NCI-H524 (cell line): ENCODE measurements at places on chromosomes 3 and 15.
A peak's percentile ranks its signal among the peaks of the same experiment; 100 is the strongest.

DNA sequence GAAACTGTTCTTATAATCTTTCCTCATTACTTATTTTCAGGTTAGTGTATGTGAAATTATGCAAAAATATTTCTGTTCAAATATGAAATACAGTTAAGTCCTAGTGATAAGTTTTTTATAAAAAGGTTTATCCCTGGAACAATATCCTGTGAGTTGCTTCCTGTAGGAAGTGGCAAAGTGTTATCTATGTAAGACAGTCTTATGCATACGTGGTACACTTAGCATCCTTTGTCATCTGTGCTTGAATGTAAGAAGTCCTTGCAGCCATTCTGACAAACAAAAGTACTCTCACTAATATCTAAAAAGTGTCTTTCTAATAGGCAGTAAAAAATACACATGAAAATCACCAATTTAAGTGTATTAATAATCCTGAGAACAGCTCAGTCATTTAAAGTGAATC, 372.5 kb upstream of the BCHE start:
- DNase-seq = no peak

DNA sequence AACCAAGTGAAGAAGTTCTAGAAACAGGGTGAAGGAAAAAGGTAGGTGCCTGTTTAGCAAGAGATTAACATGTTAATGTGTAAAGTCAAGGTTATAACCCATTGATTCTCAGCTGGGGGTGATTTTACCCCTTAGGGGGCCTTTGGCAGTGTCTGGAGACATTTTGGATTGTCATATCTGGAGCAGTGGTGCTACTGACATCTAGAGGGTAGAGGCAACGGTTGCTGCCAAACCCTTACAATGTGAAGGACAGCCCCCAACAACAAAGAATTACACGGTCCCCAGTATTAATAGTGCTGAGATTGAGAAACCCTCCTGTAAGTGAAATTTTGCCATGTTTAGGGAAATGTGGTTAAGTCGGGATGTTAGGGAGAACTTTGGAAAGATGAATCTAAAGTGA, 74.7 kb downstream of the CRYBG3 start:
- DNase-seq = peak; percentile 50

DNA sequence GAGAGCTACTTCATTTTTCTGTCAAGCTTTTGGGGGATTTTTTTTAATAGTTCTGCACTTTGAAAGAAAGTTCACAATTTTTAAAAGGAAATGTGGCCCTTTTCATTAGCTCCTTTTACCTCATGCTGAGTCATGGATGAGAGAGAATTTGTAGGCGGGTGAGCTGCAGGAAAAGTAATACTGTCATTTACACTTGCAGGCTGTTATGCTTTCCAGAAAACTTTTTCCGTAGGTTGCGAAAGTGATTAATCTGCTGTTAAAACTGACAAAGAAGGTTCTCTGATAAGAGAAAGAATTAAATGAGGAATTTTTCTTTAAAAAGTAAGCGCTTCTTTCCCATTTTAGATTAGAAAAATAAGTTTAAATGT, 430.2 kb downstream of the LPP start:
- DNase-seq = no peak

- DNase-seq = no peak
Measured at GRCh38 chr3:171684221-171684620, 126.1 kb downstream of the PLD1 start.

GRCh38 chr15:96720656-96721055, 390.2 kb downstream of the NR2F2 start:
- no peak for DNase-seq

- no peak for DNase-seq
Measured at GRCh38 chr3:16300881-16301359, 35.9 kb downstream of the OXNAD1 start.

DNA sequence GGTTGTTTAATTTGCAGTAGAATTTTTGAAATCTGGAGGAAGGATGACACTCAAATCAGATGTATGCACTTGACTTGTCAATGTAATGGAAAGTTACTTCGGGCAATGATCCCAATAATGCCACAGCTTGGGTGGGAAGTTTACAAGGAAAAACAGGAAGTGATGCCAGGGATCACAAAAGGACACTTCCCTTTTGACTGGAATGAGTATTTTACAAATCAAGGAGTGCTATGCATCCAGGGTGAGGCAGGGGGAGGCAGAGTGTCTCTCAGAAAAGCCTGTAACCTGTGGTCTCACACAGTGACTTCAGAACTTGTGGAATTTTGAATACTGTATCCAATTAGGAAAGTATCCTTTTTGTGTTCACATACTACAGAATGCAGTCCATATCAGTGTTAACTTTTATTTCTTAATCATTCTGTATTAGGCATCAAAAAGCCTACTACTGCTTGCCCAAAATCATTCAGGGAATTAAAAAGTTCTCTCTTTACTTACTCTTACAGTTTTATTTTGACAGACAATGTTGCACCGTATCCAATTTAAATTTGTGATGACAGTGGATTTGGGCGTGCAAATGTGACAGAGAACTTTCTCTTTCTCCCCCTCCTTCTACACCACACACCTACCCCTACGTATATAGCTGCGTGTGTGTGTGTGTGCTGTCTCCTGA, 445.1 kb downstream of the MECOM start:
- DNase-seq = peak; percentile 14

GRCh38 chr3:50642382-50642781, 25.4 kb downstream of the MAPKAPK3 start:
- no peak for DNase-seq

- no peak for DNase-seq
Measured at GRCh38 chr15:96693990-96694517, 363.6 kb downstream of the NR2F2 start.

GRCh38 chr15:54707805-54708752, 488.7 kb downstream of the RSL24D1 start:
- DNase-seq = no peak

GRCh38 chr3:160136421-160136820, 88.8 kb upstream of the C3orf80 start:
- no peak for DNase-seq

DNA sequence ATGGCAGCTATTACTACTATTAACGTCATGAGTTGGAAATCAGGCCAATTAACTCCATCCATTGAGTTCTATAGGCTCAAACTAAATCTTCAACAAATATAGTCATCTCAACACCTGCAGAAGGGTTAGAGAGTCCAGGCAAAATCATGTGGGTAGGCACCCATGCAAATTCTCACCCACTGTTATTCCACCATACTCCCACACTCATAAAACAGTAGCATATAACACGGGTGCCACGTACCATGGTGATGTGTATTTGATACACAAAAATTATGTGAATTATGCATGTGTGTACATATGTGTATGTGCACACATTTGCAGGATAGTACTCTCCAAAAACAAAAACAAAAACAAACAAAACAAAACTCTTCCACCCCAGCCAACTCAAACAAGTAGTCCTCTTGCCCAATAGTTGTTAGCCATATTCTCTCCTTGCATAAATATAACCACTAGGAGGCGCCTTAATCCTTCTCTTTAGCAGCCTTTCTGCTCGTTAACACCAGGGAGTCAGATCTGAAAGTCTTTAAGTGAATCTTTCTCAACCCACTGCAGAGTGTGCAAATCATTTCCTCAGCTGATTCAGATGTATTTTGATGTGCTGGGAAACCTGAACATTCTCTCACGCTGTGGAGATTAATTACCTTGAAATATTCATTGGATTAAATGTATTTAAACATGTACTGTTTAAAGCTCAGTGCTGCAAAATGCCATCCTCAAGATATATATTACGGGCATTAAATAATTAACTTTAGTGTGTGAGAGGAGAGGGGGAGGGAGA, 38.0 kb upstream of the COPB2 start:
- peak; percentile 93 for DNase-seq

GRCh38 chr15:74427607-74428441, 5.9 kb downstream of the SEMA7A start:
- DNase-seq = no peak

DNA sequence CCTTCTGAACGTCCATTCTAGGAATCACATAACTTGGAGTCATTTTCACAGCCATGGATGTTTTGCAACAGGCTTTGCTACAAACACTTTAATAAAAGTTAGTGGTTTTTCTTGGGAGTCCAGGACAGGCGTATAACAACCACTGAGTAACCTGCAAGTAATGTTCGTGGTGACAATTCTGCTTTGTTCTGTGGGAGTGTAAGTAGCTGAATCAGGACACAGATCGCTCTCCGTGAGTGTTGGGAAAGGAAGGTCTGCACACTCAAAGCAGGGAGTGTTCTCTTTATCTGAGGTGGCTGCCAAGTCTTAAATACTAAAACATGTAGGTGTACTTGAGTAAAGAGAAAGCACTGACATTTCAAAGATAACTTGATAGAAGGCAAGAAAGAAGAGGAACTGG, 7.9 kb upstream of the BNC1 start:
- no peak for DNase-seq

DNA sequence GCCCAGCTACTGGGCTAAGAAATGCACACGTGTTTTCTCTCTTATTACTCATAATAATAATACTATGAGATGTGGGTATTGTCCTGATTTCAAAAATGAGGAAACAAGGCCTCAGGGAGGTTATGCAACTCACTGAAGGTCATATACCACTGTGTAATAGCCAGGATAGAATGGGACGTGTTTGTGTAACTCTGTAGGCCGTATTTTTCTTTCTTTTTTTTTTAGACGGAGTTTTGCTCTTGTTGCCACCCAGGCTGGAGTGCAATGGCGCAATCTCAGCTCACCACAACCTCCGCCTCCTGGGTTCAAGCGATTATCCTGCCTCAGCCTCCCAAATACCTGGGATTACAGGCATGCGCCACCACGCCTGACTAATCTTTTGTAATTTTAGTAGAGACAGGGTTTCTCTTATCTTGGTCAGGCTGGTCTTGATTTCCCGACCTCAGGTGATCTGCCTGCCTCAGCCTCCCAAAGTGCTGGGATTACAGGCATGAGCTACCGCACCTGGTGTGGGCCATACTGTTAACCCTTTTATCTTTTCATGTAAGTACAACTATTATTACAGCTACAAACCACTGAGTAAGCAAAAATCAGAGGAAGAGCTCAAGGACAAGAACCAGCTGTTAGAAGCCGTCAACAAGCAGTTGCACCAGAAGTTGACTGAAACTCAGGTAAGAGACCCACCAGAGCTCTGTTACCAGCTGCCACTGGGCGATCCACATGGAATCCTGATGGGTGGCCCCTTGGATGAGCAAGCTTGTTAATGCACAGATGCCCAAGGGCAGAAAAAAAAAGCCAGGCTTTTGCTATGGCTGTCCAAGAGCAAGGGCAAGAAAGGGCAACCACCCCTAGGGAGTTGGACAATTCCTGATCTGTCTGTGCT, 6.7 kb downstream of the KNSTRN start:
- DNase-seq = no peak

- peak; percentile 51 for DNase-seq
Measured at GRCh38 chr3:137259701-137260100, 301.9 kb downstream of the IL20RB start.

GRCh38 chr3:143849854-143850549, 1.7 kb upstream of the SLC9A9 start:
- no peak for DNase-seq

- no peak for DNase-seq
Measured at GRCh38 chr15:57440799-57441198, 64.5 kb downstream of the CGNL1 start.

DNA sequence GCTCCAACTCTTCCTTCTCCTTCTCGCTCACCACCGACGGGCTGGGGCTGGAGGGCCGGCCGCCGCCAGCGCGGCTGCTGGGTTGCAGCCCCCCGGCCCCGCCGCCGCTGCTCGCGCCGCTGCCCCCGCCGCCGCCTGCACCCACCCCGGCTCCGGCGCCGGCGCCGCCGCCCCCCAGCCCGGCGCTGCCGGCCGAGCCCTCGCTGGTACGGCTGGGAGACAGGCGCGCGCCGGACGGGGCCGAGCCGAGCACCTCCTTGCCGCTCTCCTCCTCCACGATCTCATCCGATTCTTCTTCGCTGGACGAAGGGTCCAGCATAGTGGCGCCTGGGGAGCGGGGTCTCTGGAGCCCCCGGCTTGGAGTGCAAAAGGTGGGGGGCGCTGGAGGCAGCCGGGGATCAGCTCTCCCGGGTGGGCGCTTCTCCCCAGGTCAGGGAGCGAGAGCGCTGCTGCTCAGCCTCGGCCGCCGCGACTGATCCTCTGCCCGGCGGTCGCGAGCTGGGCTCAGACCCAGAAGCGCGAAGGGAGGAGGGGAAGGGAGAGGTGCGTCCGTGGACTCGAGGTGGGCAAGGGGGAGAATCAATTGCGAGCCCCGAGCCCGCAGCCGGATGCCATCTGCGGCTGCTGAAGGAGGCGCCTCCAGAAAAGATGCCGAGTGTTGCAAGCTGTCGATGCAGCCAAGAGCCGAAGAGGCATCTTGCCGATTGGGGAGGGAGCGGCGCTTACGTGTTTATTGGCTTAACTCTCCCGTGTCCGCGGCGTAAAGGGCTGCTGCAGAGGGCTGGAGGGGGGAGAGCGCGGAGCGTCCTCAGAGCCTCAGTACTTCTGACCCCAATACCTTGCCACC, at the start of gene CADPS:
Gene CADPS (minus strand): TSS at position 706 of the 847 bp plus-strand sequence. CDS start 387 bp downstream, at position 319.
- peak; percentile 91 for DNase-seq

DNA sequence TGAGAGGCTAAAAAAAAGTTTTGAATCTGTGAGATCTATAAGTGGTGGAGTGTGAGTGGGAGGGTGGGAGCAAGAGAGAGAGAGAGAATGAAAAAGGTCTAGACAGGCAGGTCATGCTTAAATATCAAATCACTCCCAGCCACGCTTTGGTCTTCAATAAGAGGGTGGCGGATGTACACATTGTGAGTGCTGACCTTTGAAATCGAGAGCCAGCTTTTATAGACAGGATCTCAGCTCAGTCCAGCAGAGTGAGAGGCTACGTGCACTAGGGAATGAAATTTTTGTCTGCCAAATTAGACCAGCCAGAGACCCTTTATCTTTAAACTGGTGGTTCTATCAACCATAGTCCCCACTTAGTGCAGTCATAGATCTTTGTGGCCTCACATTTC, 342.3 kb upstream of the PROK2 start:
- no peak for DNase-seq

- DNase-seq = no peak
Measured at GRCh38 chr15:95758451-95758850, 572.0 kb upstream of the NR2F2 start.

- DNase-seq = no peak
Measured at GRCh38 chr3:54710954-54711353, 216.9 kb downstream of the LRTM1 start.

GRCh38 chr3:128483657-128484403, 9.2 kb downstream of the GATA2 start:
- DNase-seq = no peak

- DNase-seq = no peak
Measured at GRCh38 chr15:90421527-90421926, 33.5 kb downstream of the IQGAP1 start.

DNA sequence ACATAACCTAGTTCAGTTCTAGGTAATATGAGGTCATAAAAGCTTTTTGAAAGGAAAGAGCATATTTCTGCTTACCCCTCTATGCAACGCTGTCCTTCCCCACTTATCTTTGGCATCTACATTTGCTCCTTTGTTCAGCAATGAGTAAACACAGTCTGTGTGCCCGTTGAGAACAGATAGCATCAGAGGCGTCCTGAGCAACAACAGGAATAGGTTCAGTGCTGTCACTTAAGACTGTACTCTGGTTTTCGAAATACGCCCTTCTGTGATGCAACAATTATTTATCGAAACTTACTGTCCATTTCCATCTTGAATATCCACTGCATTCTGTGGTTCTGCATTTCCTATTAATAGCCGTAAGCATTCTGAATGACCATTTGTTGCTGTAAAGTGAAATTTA, 84.4 kb downstream of the BTD start:
- no peak for DNase-seq
